ENCODE measurements at places on chromosomes 2 and 18.
A peak's percentile ranks its signal among the peaks of the same experiment; 100 is the strongest.

DNA sequence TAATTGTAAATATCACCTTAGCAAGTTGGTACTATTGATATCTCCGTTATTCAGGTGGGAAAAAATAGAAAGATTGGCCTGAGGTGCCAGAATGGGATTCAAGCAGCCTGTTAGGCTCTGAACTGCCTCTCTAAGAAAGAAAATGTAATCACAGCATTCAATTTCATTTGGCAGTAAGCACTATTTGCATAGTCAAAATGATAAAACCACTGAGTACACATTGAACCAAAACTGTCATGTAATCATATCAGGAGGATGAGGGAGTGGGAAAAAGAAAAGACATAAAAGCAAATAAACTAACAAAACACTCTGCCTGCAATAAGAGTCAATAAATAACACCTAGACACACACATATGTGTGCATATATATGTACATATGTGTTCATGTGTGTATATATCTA lies 103.9 kb upstream of the TACR1 start:
- no peak for DNase-seq

DNA sequence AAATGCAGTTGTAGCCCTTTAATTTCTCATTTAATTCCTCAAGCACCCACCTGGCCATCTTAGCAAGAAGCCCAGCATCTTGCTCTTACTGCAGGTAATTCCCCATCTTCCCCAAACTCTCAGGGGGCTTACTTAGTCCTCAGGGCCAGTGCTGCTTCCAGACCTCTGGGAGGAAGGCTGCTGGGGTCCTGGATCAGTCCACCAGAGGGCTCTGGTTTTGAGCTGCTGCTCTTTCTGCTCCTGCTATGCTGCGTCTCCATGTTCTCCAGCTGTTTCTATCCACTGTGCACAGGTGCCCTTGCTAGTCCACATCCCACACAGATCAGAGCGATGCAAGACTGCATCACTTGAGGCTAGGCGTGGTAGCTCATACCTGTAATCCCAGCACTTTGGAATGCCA lies 34.5 kb upstream of the TMEM87B start:
- peak; percentile 36 for DNase-seq

- DNase-seq, result no peak
These were observed 104.9 kb downstream of the MBD2 start for GRCh38 chr18:54119524-54120019.

GRCh38 chr2:197146995-197147394 lies 163.6 kb downstream of the ANKRD44 start:
- no peak for DNase-seq

DNA sequence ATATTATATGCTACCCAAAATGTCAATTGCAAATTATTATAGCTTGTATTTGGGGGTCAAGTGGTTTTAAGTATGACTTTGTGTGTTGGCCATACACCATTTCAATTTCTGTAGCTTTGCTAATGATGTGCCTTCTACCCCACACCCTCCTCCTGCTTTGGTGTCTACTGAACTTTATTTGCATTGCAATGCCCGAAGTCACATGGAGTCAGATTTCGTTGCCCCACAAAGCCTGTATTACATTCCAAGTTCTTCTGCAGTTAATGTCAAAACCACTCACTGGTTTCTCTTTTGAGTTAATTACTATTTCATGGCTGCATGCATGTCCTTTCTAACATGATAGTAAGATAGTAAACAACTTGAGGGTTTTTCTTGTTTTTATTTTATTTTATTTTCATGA lies 528.9 kb downstream of the RIT2 start:
- DNase-seq, result no peak

DNA sequence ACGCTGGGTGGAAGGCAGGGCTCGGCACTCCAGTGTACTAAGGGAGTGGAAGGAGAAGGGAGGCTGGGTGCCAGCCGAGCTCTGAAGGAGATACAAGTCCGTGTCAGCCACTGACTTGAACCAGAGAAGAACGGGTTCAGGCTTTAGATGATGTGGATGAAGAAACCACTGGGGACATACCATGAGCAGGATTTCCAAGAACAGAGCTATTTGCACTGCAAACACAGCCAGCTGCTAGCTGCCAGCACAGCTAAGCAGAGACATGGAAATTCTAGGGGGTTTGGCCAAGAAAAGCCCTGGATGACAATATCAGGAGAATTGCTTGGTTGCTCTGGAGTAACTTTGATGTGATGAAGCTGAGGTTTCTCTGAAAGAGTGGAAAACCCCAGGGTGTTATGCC lies 5.2 kb downstream of the CD207 start:
- DNase-seq, result no peak

- DNase-seq, result no peak
These were observed 6.0 kb downstream of the ENOSF1 start for GRCh38 chr18:706405-706804.

- DNase-seq, result no peak
These were observed 24.7 kb downstream of the STEAP3 start for GRCh38 chr2:119248311-119248710.

DNA sequence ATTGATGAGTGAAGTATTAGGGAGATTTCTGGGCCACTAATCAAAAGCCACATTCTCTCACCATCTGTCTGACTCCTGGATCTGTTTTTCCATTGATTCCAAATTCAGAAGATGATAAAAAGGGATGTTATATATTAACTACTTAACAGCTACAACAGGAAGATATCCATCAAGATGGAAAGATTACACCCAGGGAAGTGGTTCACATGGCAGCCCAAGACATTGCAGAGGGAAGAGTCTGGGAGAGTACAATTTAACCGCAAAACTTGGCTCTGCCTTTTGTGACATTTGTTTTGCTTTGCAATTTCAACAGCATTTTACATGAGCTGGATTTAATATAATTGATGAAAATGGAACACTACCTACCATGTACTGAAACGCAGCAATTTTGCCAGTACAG lies 22.5 kb upstream of the TCF4 start:
- DNase-seq, result no peak

DNA sequence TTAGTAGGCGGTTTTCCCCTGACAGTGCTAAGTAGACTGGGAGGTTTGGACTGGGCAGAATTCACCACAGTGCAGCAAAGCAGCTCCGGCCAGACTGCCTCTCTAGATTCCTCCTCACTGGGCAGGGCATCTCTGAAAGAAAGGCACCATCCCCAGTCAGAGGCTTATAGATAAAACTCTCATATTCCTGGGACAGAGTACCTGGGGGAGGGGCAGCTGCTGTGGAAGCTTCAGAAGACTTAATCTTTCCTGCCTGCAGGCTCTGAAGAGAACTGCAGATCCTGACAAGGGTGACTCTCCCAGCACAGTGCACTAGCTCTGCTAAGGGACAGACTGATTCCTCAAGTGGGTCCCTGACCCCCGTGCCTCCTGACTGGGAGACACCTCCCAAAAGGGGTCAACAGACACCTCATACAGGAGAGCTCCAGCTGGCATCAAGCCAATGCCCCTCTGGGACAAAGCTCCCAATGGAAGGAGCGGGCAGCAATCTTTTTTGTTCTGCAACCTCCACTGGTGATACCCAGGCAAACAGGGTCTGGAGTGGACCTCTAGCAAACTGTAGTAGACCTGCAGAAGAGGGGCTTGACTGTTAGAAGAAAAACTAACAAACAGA lies 266.8 kb upstream of the CRIM1 start:
- no peak for DNase-seq

DNA sequence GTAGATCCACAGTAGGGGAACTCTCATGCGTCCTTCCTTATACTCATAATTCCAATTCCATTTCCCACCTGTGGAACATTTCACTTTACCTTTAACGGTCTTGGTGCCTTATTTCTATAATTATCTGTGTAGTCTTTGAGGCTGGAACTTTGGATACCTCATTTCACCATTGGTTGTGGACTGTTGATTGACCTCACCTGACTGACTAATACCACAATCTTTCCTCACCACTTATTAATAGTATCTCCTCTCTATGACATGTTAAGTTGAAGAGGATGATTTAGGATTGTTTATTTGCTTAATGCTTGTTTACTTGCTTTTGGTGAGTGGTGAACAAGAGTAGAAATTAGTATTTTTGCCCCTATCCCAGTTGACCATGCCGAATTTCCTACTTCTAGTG lies 50.0 kb downstream of the R3HDM1 start:
- DNase-seq, result no peak

DNA sequence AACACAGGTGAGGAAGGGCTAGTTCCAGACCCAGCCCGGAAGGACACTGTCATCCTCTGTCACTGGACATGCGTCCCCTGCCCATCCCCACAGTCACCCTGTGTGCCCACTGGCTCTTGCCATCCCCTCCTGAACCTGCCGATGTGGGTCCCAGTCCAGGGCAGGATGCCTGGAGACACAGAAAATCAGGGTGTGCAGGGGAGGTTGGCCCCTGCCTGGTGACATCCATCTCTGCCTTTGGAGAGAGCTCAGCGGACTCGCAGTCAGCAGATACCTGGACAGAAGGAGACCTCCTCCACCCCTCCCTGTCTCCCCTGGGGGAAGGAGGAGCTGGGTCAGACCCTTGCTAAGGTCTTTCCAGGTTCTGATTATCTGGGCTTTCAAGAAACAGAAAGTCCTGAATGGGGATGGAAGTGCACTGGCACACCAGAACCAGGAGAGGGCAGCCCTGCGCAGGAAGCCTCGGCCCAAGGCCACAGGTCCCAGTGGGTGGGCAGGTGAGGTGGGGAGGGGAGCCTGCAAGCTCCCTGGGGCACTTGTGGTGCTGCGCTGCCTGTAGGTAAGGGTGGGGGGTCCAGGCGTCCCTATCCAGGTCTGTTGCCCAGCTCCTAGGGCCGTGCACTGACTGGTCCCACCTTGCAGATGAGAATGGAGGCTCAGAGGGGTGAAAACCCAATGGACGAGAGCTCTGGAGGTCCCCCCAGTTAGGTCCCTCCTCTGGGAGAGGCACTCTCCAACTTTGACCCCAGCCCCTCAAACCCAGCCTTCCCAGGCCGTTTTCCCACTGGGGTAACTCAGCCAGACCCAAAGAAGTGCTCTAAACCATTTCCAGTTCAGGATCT lies 9.7 kb upstream of the OTOS start:
- DNase-seq, result peak; percentile 80

DNA sequence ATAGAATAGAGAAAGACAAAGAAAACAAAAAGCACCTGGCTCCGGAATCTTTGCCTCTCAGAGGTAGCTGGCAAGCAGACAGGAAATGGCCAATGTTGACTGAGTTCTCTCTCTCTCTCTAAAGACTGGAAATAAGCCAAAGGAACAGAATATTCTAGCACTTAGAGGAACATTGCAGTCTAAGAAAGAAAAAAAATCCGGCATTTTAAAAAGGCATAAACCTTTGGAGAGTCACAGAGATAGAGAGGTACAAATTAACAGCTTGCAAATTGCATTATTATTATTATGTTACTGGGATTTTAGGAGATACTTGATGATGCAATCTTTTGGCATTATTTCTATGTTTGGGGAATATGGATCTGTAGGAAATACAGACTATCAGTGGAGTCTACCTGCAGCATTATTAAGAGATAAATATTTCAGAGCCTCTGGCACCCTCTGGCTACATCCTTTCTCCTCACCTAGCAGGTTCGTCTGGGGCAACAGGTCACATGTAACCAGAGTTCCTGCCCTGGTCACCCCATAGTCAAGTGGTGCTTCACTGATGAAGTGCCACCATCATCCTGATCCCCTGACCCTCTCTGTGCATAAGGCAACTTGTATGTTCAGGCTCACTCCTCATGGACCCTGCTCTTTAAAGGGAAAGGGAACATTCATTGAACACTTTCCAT lies 318.9 kb upstream of the ACVR2A start:
- no peak for DNase-seq

- DNase-seq, result no peak
These were observed 7.8 kb downstream of the MTHFD2 start for GRCh38 chr2:74206180-74206688.

DNA sequence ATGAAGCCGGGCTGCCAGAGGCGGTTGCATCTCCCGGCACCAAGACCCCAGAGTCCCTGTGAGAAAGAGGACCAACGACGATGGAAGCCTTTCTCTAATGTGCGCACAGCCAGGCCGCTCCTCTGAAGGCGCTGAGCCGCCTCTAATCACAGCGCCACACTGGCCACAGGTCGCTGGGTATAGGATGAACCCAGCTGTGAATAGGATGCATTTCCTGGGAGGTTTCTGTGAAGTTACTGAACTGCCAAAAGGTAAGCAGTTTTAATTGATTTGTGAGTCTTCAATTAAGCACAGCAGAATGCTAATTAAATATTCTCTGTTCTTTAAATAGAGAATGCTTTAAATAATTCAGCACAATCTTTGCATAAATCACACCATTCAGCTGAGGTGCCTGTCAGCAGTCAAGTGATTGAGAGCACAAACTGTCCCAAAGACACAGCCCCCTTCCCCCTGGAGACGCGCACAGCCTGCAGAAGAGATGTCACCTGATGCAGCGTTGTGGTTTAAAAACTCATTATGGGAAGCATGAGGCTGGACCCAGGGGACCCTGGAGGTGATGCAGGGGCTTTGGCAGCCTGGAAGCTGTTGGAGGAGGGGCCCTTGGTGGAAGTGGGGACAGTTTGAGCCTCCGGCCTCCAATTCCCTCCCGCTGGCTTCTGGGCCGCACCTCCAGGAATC lies 98.1 kb downstream of the RTP5 start:
- no peak for DNase-seq

All from WTC11 (cell line).